K562 (cell line): ENCODE measurements at places on chromosomes 3 and 15.

- DNase-seq = no peak
These were observed 156.9 kb downstream of the AGBL1 start for GRCh38 chr15:86236356-86237110.

DNA sequence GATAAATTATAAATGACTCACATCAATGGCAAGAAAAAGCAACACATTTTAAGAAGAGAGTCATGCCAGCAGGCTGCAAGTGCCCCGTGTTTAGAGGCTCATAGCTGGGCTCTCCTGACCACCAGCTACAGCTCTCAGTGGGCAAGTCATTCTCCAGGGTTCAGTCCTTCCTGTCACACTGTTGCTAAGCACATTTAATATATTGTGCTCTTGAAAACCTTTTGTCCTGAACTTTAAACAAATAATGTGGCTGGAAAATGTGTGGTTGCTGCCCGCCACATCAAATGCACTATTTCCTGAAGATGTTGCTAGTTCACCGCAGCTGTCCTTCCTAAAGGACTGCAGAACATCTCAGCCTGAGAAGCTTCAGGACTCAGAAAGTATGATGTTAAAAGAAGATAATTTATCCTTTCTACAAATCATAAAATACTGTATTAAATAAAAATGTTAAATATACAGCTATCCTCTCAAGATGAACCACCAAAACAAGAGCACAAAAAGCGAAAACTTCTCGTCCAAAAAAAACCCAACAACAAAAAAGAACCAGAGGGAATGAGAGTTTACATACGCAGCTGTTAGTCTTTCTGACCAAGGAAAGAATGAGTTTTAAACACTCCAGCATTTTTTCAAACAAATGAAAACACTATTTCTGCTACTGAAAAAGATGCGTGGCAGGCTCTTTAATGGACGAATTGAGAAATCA is 951 bp downstream of the TARS3 start:
- DNase-seq = no peak

- DNase-seq = no peak
These were observed 57.1 kb upstream of the GATA2 start for GRCh38 chr3:128550113-128550440.

DNA sequence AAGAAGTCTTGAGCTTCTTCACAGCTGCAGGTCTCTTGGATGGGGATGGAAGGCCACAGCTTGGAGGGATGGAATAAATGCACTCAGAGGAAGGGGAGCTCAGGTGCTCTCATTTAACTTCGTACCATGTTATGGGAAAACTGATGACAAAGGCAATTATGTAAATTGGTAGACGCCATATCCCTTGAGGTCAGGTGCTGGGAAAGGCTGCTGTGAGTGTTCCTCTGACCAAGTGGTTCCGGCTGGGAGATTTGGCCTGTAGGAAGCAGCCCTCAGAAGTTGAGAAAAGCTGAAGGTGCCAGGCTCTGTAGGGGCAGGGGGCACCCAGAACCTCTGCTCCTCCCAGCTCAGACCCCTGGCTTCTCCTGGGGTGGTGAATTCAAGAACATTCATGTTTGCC is 47.1 kb downstream of the FAH start:
- no peak for DNase-seq
